ENCODE measurements at places on chromosomes 2 and 18.

GRCh38 chr2:236887953-236888793 is 197.5 kb upstream of the COPS8 start:
- DNase-seq = no peak

DNA sequence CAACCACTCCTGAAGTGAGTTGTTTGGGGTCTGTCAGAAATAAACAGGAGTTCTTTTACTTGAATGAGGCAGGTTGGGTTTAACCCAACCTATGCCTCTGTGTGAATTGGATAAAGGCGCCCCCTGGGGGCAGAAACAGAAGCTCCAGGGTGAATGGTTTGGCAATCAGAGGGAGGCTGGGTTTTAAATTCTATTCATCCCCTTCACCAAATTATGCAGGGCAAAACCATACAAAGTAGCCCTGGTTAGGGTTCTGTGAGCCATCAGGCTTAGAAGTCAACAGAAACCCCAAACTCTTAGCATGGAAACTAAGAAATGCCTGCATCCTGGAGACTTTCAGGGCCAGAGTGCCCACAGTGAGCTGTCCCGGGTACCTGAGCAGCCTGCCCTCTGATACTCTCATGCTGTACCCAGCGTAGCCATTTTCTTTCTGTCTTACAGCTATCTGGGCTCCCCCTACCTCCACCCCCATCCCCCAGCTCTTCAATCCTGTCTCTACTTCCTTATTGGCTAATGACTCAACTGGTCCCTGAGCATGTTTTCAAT is 241.5 kb downstream of the ICOS start:
- DNase-seq = peak; percentile 27

DNA sequence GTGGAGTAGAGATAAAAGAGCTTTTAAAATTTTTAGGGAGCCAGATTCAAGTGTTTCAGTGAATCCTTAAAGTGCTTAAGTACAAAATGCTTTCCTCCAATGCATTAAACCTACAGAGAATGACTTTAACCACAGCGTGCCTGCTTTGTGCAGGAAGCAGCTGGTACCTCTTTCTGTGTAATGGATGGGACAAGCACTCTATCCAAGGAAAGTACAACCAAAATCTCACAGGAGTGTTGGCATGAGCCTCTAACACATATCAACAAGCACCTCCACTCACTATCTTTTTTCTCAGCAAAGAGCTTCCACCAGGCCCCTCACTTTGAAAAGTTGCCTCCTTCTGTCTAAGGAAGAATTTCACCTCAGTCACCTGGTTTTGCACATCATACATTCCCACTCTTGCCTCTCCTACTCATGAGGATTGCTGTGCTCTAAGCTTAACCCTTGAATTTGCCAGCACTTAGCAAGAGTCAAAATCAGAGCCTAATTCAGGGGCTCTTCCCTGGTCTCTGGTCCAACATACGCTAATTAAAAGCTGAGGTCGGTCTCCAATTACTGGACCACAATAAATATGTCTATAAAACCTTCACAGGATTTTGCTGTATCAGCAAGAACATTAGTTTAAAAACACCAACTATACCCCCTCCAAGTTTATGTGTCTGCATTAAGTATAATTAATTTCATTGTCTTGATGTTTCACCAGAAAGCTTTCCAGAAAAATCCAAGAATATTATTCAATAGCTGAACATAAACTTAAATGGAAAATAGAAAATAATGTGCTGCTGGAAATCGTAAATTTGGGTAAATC is 68.9 kb downstream of the ZNF521 start:
- no peak for DNase-seq

GRCh38 chr2:157895531-157895930 is 19.4 kb upstream of the ACVR1 start:
- no peak for DNase-seq

DNA sequence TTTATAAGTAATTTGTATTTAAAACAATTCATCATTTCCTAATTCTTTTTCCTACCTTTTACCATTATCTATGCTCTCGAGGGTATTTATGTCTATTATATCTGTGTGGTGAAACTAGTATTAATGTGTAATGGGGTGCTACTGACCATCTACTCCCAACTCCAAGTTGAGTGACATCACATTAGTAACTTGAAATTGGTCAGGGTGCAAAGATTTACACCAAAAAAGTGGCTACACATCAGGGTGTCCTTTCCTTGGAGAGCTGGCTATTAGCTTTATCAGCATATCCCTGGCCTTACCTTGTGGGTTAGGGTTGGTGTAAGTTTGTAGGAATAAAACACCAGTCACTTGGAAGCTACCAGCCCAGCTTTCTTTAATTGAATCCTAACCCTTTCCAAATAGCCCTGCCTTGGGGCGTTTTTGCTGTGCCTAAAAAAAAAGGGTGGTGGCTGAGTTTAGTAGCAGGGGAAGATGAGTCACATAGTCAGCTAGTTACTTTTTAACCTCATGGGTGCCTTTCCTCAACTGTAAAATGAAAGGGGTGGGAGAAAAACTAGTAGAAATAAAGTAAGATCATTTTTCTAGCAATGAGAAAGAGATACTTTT is 14.0 kb downstream of the ANXA4 start:
- no peak for DNase-seq

GRCh38 chr18:70221156-70221914 is 15.8 kb upstream of the RTTN start:
- no peak for DNase-seq

- DNase-seq = peak; percentile 13
These were observed 1.0 kb upstream of the PPP4R3B start for GRCh38 chr2:55618275-55619055.

DNA sequence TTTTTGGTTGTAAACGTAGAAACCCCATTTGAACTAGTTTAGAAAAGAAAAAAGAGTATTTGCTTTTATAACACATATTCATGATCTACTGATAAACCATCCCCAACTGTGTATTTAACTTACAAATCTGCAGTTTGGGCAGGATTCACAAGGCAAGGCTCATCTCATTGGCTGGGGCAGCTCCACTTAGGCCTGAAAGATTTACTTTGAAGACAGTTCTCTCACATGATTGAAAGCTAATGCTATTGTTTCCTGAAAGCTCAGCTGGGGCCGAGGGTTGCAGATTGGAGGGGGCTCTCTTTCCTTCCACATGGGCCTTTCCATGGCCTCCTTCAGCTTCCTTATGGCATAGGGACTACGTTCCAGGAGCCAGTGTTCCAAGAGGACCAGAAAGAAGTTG is 47.4 kb downstream of the ARHGAP15 start:
- no peak for DNase-seq

Data from iPS DF 6.9 (cell line).